ENCODE measurements at places on chromosomes 7 and 10.

DNA sequence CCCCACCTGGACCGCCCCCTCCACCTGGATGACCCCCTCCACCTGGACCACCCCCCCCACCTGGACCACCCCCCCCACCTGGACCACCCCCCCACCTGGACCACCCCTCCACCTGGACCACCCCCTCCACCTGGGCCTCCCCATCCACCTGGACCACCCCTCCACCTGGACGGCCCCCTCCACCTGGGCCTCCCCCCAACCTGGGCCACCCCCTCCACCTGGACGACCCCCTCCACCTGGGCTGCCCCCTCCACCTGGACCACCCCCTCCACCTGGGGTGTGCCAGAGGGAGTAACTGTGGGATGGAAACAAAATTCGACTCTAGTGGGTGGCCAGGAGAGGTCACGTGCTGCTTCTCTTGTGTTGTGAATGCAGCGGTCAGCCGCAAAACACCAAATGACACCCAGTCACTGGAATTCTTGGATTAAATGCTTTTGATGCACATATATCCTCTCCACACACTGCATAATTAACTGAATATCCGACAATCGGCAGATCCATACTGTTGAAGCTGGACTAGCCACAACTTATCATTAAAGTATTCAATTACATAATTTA is 316.7 kb downstream of the PTPRN2 start:
- no peak for DNase-seq

DNA sequence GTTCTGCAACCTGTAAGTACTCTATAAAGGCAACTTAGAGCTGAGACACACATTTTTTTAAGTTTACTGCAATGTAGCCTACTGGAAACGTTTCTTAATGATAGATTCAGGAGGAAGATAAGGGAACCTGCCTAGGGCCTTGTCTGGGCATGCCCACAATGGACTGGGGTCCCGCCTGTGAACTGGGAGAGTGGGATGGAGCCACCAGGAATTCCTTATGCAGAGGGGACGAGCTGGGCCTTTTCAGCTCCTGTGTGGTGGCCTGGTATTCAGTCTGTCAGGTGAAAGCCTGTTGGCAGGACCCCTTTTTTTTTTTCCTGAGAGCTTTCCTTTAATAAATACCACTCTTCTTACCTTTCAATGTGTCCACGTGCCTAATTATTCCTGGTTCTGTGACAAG is 384.4 kb upstream of the ZWINT start:
- no peak for DNase-seq

GRCh38 chr10:114380060-114380459 is 24.2 kb downstream of the AFAP1L2 start:
- DNase-seq: no peak

GRCh38 chr10:122727426-122727825 is 27.8 kb upstream of the C10orf120 start:
- no peak for DNase-seq

GRCh38 chr10:102644646-102645387 is 538 bp downstream of the TRIM8 start:
- DNase-seq: peak; percentile 77

DNA sequence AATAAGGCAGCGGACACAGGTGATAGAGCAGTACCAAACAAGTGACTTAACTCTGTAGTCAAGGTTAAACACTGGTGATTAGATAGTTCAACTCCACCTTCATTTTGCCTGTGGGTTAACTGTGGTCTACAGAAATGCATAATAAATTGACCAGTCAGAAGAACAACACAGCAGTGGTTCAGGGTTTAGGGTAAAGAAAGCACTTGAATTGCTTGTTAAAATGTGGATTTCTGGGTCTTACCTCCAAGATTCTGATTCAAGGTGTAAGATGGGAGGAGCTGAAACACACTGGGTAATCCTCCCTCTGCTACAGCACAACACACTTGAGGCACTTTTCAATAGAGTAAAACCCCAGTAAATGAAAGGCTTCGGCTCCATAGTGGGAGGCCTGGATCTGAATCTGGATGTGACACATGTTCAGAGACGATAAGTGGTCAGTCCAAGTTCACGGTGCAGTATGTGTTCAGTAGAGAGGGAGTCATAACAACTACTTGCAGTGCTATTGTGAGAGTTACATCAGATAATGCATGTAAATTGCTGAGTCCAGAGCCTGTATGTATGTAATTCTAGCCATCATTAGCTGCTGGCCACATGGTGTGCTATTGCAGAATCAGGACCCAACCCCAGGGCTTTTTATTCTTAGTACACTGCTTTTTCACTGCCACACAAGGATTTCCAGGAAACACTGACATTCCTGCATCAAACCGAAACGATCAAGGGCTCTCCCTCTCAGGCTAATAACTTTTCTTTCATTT is 141.7 kb downstream of the SORCS1 start:
- no peak for DNase-seq

DNA sequence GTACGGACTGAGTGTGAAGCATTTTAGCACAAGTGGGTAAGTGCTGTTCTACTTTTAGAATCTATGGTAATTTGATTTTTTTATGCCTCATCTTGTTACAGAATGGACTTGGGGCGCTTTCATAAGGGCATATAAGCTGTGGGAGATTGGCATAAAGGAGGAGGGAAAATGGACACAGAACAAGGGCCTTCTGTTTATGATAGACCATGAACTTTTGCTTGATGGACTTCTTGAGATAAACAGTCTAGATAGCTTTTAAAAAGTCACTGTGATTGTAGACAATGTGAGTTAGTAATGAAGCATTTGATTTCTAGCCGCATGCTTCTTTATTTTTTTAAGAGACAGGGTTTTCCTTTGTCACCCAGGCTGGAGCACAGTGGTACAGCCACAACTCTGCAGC is 2.0 kb downstream of the ZSCAN21 start:
- no peak for DNase-seq

DNA sequence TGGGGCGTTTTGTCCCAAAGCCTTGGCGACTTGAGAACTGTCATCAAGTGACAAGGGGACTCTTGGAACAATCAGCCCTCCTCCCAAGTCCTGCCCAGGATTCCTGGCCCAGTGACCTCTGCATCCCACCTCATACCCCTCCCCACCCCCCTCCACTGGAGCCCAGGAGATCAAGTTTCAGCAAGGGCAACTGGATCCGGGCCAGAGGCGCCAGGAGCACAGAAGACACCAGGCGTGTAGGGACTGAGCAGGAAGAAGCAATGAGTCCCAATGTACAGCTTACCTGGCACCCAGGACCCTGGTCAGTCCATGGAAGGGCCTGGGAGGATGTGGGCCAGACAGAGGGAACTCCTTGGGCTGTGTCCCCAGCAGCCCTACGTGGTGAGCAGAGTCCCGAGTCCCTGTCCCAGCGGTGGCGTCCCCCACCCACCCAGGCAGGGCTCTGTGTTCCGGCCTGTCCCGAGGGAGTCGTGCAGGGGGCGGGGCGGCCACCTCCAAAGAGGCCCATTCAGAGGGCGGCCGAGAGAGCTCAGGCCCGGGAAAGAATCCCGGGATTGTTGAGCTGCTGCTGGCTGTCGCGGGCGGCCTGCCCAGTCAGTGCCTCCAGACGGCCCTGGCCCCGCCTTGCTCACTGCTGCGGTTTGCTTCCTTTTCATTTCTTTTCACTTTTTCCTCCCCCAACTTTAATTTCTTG is 254.1 kb downstream of the TNS3 start:
- no peak for DNase-seq

- no peak for DNase-seq
Observed at GRCh38 chr7:98551611-98552273, 65.3 kb upstream of the NPTX2 start.

All from dorsolateral prefrontal cortex (tissue), 122 donors.